ENCODE measurements at places on chromosomes 11 and 22.

GRCh38 chr11:75141166-75141565 lies 9.7 kb upstream of the SLCO2B1 start:
- DNase-seq: no peak

DNA sequence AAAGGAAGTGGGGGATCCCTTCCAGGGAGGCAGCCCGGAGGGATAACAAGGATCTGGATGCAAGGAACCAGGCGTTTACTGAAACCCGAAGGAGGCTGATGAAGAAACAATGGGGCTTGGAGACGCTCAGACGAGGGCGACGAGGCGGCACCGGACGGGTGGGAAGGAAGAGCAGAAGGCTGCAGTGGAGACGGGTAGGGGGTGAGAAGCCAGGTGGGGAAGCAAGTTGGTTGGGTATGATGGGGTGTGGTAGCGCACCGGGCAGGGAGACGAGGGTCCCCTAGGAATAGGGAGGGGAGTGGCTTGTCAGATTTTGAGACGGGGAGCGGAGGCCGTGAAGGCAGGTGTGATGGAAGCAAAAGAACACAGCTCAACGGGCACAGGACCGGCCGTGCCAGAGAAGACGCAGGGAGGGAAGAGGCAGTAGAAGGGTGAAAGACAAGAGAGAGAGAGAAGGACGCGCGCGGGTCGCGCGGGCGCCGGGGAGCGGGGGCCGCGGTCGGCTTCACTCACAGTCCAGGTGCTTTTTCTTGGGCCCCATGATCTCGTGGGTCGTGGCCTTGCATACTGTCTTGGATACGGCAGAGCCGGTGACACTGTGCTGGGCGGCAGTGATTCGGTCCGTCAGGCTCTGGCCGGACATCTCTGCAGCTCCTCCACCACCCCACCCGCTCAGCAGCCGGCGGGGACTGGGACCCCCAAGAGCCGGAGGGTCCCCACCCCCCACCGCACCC lies 579 bp downstream of the PICALM start:
- DNase-seq: peak; percentile 96

DNA sequence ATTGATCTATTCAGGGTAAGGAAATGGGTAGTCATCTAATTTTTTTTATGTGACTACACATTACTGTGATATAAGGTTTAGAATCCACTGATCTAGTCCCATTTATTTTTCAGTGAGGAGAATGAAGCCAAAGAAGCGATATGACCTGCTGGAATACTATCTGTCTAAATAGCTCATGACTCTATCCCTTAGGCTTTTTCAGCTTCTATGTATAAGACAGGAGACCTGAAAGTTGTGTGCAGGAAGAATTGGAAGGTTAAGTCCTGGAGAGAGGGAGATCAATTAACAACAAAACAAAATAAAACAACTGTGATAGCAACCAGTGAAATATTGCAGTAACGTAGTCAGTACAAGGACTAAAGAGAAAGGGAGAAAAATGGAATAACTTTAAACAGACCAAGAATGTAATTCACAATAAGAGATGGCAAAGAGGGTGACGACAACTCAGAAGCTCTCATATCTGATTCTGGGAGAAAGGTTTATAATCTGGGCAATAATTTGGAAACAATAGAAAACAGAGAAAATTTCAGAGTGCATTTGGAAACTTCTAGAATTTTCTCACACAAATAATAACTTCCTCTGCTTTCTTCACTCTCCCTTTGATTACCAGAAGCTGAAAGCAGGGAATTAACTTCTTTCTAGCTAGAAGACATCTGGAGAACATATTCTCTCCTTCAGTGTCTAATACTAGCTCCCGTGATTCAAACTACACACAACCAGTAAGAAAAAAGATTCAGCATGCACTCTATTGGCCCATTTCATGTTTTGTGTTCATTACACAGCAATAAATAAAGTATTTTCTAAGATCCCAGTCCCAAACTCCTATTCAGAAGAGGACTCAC lies 19.2 kb upstream of the CASP12 start:
- no peak for DNase-seq

- no peak for DNase-seq
Observed at GRCh38 chr11:2998073-2998850, 6.1 kb upstream of the NAP1L4 start.

DNA sequence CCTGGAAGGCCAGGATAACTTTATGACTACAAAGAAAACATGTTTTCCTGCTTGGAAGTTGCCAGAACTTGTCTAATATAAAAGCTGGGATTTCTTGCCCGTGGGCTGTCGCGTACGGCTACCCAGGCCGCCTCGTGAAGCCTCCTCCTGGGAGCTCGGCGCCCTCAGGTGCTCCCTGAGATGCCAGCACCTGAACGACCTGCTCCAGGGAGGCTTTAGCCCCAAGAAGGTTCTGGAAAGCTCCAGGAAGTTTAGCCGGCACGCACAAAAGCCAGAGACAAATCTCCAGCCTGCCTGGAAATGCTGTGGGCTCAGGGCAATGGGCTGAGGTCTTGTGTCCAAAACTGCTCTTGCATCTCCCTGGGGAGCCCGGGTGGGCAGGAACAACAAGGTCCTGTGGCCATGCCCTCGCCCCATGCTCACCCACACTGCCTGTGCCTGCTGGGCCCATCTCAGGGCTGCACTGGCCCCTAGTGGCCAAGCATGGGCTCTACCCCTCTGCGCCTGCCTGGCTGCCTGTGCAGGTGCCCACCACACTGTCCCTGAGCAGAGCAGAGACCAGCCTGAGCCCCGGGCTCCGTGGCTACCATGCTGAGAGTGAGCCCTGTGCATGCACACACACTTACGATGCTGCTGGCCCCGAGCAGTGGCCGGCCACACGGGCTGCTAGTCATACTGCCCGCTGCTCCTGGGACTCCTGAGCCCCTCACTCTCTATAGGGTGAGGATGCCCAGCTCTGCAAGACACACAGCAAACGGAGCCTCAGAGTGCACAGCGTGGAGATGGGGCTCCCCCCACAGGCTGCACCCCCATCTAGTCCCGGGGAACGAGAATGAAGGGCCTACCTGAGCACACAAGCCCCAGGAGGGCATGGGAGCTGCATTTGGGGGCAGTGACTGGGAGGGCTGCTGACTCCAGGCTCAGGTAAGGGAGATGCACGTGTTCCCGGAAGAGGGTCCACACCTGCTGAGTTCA lies 4.9 kb upstream of the CELSR1 start:
- DNase-seq: peak; percentile 89
